Stimulated activated CD8-positive, alpha-beta memory T cell treated with anti-CD3 and anti-CD28 coated beads, Interleukin-4, amount 100 ng/mL, for 1 hour (primary cell): ENCODE measurements at places on chromosomes 2 and 18.

DNA sequence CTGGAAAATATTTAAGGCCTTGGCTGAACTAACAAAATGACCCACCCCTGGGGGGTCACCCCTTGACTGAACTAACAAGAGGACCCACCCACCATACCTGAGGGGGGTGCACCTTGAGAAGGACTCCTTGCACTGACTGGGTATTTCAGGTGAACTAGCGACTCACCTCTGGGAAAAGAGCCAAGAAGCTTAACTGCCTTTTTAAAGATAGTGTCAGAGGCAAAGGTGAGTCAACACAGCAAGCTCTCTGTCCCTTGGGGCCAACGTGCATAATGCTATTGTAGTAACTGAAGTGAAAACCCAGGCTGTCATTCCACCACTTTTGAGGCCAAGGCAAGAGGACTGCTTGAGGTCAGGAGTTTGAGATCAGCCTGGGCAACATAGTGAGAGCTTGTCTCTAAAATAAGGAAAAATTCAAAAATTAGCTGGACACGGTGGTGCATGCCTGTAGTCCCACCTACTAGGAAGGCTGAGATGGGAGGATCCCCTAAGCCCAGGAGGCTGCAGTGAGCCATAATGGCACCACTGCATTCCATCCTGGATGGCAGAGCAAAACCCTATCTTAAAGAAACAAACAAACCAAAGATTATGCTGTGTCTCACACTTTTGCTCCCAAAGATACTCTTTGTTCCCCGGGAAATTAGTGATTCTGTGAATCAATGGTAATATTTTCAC is 36.4 kb upstream of the ZCCHC2 start:
- no peak for DNase-seq

DNA sequence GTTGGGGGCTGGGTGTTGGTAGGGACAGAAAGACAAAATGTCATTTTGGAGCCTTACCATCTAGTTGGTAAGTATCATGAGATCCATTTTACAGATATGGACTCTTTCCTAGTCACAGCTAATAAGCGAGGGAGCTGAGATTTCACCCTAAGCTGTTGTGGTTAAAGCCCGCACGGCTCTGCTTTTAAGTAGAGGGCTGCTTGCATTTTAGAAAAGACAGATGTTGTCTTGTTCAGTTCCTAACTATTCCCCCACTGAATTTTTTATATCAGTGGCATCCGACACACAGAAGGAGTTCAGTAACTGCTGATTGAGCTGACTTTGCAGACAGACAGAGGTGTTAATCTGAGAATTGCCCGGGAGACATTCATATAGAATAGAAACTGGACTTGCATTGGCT is 3.7 kb downstream of the QPCT start:
- no peak for DNase-seq

GRCh38 chr2:111669928-111670695 is 213.9 kb downstream of the ANAPC1 start:
- no peak for DNase-seq

DNA sequence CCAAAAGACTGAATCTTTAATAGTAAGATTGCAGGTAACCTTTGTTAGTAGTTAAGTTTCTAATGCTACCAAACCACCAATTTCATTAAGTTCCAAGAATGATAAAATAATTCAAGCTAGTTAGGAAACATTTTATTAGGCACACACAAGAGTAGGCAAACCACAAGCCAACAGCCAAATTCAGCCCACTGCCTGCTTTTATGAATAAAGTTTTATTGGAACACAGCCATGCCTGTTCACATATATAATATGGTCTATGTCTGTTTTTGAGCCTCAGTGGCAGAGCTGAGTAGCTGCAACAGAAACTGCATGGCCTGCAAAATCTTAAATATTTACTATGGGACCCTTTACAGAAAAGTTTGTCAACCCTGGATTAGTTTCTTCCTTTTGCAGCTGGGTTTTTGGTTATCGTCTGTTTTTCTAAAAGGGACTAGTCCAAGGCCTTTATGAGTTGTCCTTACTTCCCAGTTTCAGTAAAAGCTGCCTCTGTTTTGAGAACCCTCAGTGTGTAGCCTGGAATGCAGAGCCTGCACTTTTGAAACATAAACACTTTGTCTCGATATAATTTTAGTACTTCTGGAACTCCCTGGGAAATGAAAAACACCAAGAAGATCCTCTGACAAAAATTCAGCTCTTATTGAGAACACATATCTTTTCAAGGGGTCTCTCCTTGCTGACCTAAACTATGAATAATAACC is 39.1 kb downstream of the FRZB start:
- no peak for DNase-seq

- DNase-seq: no peak
Observed at GRCh38 chr2:143792602-143793001, 663.4 kb downstream of the ARHGAP15 start.

- DNase-seq: no peak
Observed at GRCh38 chr2:46074501-46074900, 222.7 kb upstream of the EPAS1 start.

DNA sequence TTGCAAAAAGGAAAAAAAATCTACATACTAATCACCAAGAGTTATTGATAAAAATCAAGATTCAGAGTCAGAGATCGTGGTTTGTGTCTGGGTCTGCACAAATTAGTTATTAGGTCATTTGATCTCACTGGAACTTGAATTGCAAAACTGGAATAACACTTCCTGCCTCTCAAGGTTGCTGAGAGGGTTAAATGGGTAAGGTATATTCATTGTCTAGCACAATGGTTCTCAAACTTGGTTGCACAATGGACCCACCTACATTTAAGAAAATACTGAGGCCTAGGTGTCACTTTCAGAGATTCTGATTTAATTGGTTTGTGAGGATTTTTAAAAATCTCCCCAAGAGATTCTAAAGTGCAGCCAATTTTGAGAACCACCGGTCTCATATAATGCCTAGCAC is 84.8 kb downstream of the COBLL1 start:
- no peak for DNase-seq

DNA sequence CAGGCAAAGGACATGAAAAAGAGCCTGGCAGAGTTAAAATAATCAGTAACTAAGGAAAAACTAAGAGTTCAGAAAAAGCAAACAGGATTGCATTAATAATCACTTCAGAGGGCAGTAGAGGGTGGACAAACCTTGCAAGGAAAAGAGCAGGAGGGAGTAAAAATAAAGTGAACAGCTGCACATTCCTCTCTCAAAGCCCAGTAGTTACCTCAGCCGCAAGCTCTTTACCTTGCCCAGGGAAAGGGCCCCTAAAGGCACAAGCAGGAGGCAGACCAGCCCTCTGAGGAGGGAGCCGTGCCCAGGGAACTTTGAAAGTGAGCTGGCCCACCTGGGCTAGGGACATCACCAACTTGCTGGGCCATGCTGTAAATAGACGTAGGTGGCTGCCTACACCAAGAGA is 196.9 kb downstream of the C1D start:
- DNase-seq: no peak

- DNase-seq: no peak
Observed at GRCh38 chr2:15894481-15895144, 45.7 kb upstream of the MYCN start.

DNA sequence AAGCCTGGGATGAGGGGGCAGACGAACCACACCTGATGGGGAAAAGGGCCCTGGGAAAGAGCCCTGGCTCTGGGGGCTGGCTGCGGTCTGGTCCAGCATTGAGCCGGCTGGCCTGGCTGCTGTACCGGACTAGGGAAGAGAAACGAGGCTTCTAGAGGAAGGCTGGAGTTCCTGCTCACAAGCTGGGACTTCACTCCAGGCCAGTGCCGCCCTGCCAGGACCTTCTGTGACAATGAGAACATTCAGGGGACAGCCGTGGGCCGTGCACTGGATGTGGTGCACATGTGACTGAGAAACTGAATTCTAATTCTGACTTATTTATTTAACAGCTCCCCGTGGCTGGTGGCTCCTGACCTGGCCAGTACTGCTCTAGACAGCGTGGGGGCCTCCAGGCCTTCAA is 269.3 kb downstream of the HDAC4 start:
- no peak for DNase-seq

GRCh38 chr18:21444465-21445212 is 155.9 kb downstream of the ESCO1 start:
- no peak for DNase-seq

GRCh38 chr2:9473985-9474360 is 378 bp upstream of the IAH1 start:
- DNase-seq: no peak

GRCh38 chr2:103367877-103368276 is 606.0 kb downstream of the TMEM182 start:
- DNase-seq: no peak

DNA sequence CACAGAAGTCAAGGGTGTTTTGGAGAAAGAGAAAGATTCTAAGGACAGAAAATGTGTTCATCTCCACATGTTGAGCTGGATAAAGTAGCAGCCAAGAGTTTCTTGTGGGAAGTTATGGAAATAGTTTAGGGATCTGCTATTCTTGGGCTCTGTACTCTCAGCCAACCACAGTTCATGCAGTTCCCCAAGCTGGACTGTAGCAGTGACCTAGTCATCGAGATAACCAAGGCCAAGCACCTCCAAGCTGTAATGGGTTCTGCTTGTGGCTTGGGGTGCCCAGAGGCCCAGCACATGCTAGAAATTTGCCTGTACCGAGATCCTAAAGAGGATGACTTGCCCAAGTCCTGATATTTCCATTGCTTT is 91.9 kb upstream of the RASGRP3 start:
- DNase-seq: no peak

DNA sequence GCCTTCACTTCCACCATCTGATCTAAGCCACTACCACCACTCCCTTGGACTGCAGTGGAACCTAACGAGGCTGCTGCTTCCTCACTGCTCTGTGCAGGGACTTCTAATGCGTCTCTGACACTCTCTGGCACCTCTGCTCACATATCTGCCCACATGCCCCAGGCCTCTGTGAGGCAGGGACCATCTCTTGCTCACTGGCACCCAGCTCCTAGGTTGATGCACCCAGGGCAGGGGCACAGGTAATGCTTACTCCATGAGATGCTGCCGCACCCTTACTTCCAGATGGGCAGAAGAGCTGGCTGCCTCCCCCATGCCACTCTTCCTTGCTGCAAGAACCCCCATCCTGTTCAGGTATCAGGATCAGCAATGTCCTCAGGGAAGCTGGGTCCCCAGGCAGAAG is 294.0 kb upstream of the HS6ST1 start:
- DNase-seq: no peak

DNA sequence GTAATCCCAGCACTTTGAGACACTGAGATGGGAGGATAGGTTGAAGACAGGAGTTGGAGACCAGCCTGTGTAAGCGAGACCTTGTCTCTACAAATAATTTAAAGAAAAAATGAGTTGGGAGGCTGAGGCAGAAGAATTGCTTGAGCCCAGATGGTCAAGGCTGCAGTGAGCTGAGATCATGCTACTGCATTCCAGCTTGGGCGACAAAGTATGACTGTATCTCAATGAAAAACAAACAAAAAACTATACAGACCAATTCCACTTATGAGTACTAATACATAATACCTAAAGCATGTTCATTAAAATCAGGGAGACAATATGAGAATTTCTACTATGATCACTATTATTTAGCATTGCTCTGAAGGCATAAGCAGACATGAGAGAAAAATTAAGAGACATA is 12.6 kb downstream of the RNF149 start:
- DNase-seq: no peak

GRCh38 chr18:69491576-69491975 is 90.9 kb downstream of the DOK6 start:
- no peak for DNase-seq

DNA sequence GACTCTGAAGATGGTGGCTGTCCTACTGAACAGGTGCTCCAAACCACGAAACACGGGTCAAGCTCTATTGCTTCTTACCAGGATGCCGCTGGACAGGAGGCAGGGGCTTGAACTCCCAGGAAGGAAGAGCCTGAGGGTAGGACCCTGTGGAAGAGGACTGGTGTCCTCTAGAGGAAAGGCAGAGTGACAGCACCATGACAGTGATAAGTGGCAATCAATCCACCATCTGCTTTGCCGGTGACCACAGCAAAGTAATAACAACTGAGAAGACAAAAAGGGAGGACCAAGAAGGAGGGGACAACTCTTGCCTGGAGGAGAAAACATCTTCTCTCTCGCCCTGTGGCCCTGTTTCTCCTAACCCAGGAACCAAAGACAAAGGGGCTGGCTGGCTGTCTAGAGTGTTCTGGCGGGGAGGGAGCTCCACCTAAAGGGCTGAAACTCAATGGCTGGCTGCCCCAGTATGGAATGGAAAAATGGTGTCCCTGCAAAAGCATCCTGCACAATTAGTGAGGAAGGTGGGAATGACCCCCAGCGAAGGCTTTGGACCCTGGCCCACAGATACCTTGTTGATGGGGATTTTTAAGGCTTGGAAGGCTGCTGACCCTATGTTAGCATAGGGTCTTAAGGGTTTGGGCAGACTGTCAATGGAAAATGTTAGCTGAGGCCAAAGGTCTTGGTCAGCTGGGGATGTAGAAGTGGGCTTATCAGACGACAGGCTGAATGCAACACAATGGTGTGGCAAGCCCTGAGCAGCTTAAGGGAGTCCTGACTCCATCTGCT is 35.4 kb downstream of the PROC start:
- no peak for DNase-seq

GRCh38 chr18:3345452-3345851 is 83.5 kb downstream of the MYL12B start:
- DNase-seq: no peak

- DNase-seq: no peak
Observed at GRCh38 chr2:205675861-205676516, 6.3 kb upstream of the NRP2 start.

DNA sequence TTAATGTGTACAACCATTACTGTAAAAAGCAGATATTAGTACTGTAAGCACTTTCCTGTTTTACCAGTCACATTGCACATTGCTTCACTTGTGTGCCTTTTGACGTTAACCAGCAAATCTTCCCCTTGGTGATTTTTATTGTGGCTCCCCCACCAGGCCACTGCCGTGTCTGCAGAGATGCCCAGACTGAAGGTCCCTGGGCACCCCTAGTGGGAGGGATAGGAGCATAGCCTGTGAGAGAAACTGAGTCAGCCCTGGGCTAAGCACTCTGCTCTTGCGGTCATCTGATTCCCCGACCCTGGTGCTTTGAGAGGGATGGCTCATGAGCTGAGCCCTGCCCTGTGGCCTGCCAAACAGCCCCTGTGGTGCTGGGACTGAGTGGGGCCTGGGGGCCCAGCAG is 73.4 kb downstream of the INPP4A start:
- peak; percentile 31 for DNase-seq

DNA sequence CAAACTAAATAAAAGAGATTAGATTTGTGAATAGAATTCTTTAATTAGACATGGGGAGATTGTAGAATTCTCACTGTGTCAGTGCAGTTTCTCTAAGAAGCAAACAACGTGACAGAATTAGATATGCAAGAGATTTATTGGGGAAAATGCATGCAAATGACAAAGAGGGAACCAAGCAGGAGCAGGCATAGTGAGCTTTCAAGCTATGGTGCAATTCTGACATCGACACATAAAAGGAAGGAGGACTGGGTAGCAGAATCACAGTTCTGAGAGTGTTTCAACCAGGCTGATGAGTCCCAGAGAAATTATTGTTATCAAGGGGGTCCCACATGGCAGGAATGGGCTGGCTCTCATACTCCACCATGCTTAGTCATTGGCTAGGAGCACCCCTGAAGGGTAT is 338.4 kb downstream of the FIGN start:
- DNase-seq: no peak

- DNase-seq: no peak
Observed at GRCh38 chr2:117771969-117772630, 42.4 kb upstream of the DDX18 start.

GRCh38 chr18:25033747-25034471 is 318.1 kb downstream of the ZNF521 start:
- DNase-seq: no peak

GRCh38 chr2:143410082-143410897 is 281.1 kb downstream of the ARHGAP15 start:
- DNase-seq: no peak

GRCh38 chr2:221914334-221914880 is 342.3 kb upstream of the EPHA4 start:
- no peak for DNase-seq
